Left cardiac atrium (tissue), 4 donors: ENCODE measurements at places on chromosomes 6 and 20. TPM values are rescaled to one million over a fixed set of nuclear protein-coding genes. Genes with fewer than 3 reads are reported as not detected.

The NTSR1 gene
- not detected for total RNA-seq

- no peak for DNase-seq
These were observed 303.4 kb downstream of the THBS2 start for GRCh38 chr6:168949981-168950857.

- DNase-seq: peak; percentile 81
These were observed 40.8 kb upstream of the FOXP4 start for GRCh38 chr6:41505122-41506049.

The CLPSL1 gene
- not detected for total RNA-seq

GRCh38 chr20:48338717-48339116, 489.1 kb downstream of the PREX1 start:
- no peak for DNase-seq

GRCh38 chr6:161949531-161949930, 675.7 kb upstream of the AGPAT4 start:
- no peak for DNase-seq

DNA sequence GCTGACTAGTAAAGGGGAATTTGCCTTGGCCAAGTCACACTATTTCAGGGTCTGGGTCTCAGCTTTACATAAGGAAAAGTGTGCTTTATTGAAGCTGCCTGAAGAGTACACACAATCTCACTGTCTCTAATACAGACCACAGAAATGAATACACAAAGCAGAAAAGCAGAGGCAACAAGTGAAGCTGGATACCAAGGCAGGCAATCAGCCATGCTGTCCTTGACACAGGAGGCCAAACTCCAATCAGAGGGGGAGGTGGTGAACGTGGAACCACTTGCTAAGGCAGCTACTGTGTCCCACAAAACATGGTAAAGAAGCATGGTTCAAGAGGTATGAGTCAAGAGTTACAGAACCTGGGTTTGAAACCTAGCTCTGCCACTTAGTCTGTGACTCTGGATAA, 21.8 kb upstream of the CCND3 start:
- DNase-seq: no peak

- no peak for DNase-seq
These were observed 22.2 kb downstream of the OLIG3 start for GRCh38 chr6:137471986-137472385.

The SNAP91 gene
- total RNA-seq: not detected

DNA sequence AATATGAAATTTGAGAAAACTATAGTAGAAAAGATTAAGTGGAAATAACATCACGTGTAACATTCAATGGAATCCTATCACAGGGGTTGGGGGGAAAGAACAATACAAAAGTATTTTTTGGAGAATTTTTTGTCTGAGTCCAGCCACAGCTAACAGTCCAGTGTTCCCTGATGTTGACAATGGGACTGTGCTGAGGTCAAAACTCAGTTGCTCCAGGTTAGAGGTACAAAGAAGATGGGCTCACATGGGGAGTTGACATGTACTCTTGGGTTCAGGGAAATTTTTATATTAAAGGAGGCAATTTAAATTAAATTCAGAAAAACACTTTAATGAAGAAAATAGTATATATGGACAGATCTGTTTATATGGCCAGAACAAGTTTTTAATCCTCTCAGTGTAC, 995 bp downstream of the MYCT1 start:
- no peak for DNase-seq

DNA sequence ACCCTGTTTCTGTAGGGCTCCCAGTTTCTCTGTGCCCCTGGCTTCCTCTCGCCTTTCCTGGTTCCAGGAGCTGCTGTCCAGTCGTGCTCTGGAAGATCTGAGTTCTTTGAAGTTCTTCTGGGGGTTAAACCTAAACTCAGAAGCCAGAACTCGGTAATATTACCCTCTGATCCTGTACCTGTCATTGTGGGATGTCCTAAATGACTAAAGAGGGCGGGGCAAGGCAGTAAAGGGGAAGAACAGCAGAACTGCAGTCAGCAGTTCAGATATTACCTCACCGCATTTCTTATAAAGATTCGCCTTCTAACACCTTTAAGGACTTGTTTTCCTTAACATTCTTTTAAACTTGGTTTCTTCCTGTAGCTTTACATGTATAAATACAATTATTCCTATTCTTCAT, 63.9 kb downstream of the FAM120B start:
- no peak for DNase-seq

GRCh38 chr20:38034108-38034649, 633 bp downstream of the RPRD1B start:
- no peak for DNase-seq

DNA sequence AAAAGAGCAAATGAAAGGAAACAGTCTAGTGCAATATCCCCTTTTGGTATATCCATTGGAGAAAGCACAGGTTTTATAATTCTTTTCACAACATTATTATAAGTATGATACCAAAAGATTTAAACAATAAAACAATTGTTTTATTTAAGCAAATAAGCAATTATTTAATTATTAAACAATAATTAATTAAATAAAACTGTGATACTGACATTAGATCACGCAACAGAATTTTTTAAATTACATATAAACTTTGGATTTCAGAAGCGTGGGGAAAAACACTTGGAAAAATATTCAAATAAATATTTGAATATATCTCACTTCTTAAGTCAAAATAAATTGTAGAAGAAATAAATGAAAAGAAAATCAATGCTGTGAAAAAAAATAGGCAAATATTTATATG, 76.2 kb upstream of the STXBP5 start:
- no peak for DNase-seq

GRCh38 chr20:49400410-49400809, 82.1 kb downstream of the KCNB1 start:
- DNase-seq: peak; percentile 45

GRCh38 chr6:53062169-53062539, 3.0 kb upstream of the FBXO9 start:
- no peak for DNase-seq

The EFCAB8 gene
- total RNA-seq: not detected

- DNase-seq: no peak
These were observed 5.2 kb downstream of the BICRAL start for GRCh38 chr6:42787063-42787472.

DNA sequence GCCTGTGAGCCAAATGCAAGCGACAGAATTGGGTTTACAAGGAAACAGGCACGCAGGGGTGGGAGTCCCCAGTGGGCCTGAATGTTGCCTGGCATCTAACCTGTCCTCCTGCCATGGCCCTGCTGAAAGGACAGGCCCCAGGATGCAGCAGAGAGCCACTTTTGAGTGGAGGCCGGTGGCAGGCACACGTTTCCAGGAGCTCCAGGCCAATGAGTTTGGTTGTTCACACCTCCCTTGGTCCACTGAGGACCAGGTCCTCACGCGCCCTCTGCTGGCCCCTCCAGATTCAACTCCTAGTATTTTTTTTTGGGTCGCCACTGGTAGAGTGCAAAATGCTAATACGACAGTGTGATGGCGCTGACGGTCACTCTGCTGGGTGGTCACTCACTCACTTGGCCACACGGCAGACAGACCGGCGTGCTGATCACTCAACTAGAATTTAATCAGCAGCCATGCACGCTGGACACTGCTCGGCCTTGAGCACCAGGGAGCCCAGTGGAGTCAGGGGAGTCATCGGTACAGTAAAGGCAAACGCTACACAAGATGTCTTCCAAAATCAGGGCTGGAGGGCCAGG, 81.7 kb upstream of the NFATC2 start:
- peak; percentile 75 for DNase-seq

The CCN6 gene
- total RNA-seq: not detected

- no peak for DNase-seq
These were observed 481.2 kb downstream of the HAO1 start for GRCh38 chr20:7459083-7459482.

GRCh38 chr6:124613031-124613430, 349.2 kb upstream of the RNF217 start:
- no peak for DNase-seq

GRCh38 chr6:24872779-24873178, 63.0 kb downstream of the RIPOR2 start:
- DNase-seq: no peak

- DNase-seq: no peak
These were observed 102.3 kb upstream of the IMPG1 start for GRCh38 chr6:76174722-76175121.

- DNase-seq: no peak
These were observed 154.3 kb downstream of the BCAS1 start for GRCh38 chr20:53916173-53916512.

GRCh38 chr6:168022488-168023321, 25.2 kb downstream of the KIF25 start:
- DNase-seq: no peak

- no peak for DNase-seq
These were observed 87.0 kb downstream of the CDH22 start for GRCh38 chr20:46221256-46221833.

DNA sequence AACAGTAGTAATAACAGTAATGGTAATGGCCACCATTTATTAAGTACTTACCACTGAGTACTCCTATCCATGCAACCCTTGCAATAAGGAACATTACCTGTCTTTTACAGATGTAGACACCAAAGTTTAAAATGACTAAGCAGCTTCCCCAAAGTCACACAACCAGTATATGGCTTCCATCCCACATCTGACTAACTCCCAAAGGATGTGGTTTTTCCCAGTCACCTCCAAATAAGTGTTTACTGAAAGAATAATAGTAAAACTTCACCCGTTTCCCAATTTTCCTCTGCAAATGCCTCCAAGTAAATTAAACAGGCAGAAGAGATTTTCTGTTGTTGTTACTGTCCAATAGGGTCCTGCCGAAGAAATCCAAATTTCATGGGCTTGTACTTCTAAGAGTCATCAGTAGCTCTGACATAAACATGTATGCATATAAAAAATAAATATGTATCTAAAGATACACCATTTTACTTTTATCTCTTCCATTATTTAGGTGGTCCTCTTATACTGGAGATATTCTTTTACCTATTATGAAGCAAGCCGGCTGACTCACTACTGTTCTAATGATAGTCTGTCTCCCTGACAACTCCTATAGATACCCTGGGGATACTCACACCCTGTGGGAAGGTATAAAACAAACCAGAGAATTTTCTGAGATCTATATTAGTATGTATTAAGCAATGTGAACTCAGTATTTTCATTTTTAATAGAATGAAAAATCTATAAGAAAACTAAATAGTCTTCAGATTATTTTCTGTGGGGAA, 77.9 kb upstream of the ID4 start:
- no peak for DNase-seq

DNA sequence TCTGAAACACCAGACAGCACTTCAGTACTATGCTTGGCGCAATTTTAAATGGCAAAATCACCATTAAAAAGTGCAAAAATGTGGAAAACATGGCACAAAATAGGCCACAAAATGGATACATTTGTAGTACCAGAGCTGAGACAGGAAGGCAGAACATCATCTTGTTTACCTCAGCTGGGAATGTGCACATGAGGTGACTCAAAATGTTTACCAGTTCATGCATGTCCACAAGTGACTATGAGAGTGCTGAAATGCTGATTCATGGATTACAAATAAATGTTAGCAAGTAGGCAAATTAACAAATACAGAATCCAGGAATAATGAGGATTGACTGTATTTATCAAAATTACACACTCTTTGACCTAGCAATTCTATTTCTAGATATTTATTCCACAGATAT, 201.6 kb downstream of the ISM1 start:
- DNase-seq: no peak

GRCh38 chr6:57432157-57432556, 114.7 kb downstream of the PRIM2 start:
- DNase-seq: no peak

DNA sequence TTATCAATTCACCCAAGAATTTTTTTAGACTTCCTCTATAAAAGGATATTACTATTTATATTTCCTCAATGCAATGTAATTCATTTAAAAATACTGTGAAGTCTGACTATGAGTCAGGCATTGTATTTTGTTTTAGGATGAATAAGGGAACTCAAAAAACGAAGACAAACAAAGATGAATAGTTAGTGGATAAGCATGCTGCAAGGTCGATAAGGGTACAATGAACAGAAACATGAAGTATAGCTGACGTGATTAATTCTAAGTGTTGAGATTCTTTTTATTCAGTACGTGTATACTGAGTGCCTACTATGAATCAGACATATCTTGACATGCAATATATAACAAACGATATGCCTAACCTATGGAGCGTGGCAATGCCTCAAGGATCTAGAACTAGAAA, 105.4 kb downstream of the PDE10A start:
- DNase-seq: no peak

GRCh38 chr6:170178561-170179477, 112.1 kb downstream of the DLL1 start:
- peak; percentile 77 for DNase-seq

- DNase-seq: no peak
These were observed 22.8 kb downstream of the PCMTD2 start for GRCh38 chr20:64278317-64278681.
